SK-N-MC (cell line): ENCODE measurements at places on chromosomes 6 and 20.

- DNase-seq, result no peak
These were observed 129.0 kb downstream of the KIF16B start for GRCh38 chr20:16444057-16444777.

GRCh38 chr6:121670511-121670910, 235.1 kb downstream of the GJA1 start:
- no peak for DNase-seq

DNA sequence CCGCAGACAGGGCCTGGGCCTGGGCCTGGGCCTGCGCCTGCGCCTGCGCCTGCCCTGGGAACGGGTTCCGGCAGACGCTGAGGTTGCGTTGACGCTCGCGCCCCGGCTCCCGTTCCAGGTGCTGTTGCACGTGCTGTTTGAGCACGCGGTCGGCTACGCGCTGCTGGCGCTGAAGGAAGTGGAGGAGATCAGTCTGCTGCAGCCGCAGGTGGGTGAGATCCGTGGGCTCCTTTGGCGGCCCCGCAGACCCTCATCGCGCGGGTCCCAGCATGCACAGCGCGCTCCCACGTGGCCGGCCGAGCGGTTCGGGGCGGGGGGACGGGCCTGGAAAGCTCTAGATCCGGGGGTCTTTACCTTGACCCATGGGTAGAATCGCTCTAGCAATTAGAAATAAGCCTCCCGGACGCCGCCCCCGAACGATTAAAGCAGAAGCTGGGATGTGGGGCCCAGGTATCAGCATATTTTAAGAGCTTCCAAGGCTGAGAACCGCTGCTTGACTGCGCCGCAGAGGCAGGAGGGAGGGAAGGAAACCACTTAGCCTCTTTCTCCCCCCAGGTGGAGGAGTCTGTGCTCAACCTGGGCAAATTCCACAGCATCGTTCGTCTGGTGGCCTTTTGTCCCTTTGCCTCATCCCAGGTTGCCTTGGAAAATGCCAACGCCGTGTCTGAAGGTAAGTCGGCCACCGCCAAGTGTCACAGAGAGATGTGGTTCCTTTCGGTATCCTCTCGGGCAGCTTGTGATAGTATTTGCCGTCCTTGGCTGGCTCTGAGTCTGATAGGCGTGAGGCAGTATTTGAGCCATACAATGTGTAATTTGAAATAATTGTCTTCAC, 508 bp downstream of the NOP56 start:
- DNase-seq, result no peak

DNA sequence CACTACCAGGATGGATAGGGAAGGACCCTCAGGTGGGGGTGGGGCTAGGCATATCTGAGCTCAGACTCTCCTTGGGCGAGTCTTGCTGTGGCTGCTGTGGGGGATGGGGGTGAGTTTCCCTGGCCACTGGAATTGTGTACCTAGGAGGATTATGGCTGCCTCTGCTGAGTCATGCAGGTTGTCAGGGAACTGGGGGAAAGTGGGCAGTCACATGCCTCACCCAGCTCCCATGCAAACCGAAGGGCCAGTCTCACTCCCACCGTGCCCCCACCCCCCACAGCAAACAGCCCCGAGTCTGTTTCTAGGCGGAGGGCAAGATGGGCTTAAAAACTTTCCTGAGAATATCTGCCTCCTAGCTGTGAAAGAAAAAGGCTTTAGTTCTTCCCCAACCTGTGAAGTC, 210.3 kb upstream of the FERMT1 start:
- DNase-seq, result no peak

DNA sequence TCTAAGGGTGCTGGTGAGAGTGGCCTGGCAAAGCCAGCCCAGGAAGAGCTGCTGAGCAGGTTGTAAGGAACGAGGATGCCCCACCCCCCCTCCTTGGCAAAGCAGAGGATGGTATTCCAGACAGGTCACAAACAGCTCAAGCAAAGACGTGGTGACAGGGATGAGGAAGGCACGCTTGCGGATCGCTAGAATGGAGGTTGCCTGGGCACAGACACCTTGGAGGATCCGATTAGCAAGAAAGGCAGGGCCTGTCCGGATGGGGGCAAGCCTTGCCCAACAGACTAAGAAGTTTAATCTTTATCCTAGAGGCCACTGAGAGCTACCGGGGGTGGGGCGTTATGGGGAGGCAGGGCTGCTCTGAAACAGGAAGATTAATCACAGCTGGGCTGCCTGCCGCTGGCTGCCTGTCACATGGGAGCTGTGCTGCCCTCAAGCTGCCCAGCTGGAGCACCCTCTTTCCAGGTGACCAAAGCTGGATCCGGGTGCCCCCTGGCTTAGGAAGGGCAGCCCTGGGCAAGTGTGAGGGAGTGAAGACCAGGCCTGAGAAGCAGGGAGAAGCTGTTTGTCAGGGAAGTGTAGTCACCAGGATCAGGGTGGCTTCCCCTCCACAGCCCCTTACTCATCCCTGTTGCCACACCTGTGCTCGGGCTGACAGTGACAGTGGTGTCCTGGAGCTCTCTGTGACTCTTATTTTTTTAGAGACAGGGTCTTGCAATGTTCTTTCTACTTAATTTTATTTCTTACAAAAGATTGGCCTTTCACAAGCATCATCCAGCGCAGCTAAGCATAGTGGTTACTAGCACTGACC, 9.1 kb upstream of the MAPK13 start:
- no peak for DNase-seq

DNA sequence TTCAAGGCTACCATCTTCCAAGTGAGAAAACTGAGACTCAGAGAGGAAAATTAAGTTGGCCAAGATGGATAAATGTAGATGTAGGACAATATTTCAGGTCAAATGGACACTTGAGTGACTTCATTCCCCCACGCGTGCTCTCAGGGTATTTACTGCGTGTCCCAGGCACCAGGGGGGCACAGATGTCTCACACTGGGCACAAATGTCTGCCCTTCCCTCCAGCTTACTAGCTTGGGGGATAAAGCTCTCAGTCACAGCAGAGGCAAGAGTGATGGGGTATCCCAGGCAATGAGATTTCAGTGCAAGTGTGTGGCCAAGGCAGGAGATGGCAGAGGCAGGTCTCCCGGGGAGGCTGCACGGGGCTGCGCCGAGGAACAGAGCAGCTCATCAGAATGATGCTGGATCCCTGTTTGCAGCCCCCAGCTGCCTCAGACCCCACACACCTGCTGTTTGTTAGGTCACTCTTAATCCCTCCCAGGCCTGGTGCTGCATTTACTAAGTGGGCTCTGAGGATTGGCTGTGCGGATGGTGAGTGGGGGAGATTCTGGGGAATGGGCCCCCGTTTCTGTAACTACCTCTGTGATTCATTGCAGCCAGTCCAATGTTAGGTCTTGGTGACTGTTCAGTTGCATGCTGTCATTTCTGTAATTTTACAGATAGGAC, 44.1 kb downstream of the PTK7 start:
- no peak for DNase-seq

GRCh38 chr6:10964684-10965083, 77.8 kb downstream of the SYCP2L start:
- no peak for DNase-seq

DNA sequence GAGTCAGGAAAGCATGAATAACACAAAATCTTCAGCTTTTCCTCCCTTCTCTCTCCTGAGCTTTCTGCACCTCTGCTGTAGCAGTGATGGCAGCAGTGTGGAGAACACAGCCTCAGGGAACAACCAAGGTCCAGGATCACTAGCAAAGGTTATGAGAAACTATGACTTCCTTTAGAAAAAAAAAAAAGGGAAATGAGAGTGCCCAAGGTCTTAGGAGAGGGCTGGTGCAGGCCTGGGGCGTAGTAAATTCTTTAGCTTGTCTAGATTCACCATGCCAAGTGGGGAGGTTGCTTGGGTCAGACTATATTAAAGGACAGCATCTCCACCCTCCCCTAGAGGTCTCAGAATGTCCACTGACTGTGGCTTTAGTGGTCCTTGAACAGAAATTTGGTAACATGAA, 40.4 kb upstream of the POLR1H start:
- no peak for DNase-seq

GRCh38 chr20:11350126-11351005, 567.3 kb upstream of the BTBD3 start:
- peak; percentile 26 for DNase-seq
